ENCODE measurements at places on chromosomes 6 and 20.

DNA sequence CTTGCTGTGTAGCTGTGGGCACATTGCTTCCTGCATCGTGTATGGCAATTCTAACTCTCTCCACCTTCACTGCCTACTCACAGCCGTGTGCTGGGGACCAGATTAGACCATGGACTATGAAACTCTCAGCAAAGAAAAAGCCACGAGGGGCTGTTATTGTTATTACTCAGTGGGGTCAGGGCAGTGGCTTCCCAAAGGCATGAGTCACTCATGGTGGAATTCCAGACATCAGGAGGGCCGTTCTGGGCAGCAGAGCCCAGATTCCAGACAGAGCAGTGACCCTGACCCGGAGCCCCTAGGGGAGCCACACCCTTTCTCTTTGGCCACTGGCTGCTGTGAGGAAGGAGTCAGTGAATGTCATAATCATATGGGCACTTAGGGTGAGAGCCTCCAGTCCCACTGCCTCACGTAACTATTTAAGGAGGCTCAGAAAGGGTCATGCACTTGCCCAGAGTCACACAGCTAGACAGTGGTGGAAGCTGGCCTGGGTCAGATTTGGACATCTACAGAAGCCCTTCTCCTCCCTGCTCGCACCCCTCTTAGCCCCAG, 22.2 kb upstream of the CCN5 start:
- peak; percentile 92 for DNase-seq

DNA sequence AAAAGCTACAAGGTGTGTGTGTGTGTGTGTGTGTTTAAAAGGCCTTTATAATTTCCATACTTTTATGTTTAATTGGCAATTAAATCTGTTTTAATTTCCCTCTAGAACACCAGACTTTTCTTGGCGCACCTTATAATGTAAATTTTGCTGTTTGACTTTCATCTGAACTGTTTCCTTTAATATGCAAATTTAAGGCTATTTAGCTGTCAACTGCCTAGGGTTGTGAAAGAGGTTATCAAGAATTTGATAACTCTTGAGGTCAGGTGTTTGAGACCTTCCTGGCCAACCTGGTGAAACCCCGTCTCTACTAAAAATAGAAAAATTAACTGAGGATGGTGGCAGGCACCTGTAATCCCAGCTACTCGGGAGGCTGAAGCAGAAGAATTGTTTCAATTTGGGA, 4.0 kb upstream of the LHFPL5 start:
- no peak for DNase-seq

- peak; percentile 56 for DNase-seq
These were observed 44.3 kb downstream of the KHDC1L start for GRCh38 chr6:73180763-73181619.

DNA sequence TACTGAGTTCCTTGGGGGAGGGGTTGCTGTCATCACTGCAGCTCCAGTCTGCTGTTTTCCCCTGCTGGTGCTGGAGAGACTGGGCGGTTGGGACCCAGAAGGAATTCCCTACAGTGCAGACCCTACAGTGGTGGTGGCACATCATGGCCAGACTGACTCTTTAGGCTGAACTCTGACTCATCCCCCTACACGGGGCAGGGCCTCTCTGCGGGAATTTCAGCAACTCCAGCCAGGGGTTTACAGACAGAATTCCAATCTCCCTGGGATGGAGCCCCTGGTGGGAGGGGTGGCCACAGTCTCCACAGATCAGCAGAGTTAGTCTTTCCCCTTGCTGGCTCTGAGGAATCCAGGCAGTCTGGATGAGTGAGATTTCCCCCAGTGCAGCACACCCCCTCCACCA, 46.9 kb upstream of the MAPK13 start:
- DNase-seq, result no peak

- no peak for DNase-seq
These were observed 15.8 kb upstream of the MAP7 start for GRCh38 chr6:136566007-136566487.

DNA sequence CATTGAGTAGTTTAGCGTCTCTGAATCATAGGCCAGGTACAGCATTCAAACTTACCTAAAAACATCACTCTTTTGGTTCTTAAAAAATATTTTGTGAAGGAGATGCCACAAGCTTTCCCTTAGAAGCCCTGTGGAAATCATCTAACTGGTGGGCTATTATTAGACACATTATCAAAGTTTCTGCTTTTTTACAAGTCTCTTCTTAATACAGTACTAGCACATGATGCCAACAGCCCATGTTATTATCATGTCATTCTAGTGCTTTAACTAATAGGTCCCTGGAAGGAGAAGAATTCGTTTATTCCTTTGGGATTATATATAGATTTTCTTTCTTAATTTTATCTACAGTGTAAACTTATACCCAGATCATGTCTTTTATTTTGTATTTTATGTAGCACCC, 146.0 kb upstream of the PTPRK start:
- no peak for DNase-seq

DNA sequence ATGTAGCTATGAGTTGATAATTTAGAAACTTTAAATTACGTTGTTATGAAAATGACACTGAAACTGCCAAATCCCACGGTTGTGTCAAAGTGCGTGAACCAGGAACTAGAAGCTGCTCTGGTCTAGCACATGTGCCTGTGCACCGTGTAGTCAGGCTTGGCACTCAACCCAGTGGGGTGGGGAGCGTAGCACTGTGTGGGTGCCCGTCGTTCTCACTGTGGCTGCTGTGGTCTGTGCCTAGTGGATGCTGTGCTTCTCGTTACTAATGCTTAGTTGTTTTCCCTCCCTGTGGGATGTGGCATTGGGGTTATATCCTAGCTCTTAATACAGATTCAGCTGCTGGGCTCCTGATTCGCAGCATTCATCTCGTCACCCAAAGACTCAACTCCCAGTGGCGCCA, 46.2 kb upstream of the ADIG start:
- no peak for DNase-seq

Measured in Daoy (cell line).